IPS DF 6.9 (cell line): ENCODE measurements at places on chromosomes 7 and 10.

GRCh38 chr10:83612050-83612449, 527.3 kb upstream of the GHITM start:
- DNase-seq, result no peak

DNA sequence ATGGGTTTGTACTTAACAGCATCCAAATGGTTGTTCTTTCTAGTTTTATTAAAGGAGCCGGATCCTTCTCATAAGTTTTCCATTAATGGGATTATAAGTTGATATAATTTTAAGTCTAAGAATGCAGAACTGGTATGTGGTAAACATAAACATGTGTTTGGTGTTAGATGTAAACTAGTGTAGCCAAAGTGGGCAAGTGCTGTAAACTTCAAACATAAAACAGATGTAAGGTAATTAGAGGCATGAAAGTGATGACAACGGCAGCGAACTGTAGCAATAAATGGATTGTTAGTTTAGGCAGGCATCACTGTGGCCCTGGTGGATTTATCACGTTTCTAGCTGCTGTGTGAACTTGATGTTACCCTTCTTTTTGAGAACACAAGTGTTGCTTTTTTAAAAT, 37.9 kb downstream of the BAMBI start:
- no peak for DNase-seq

DNA sequence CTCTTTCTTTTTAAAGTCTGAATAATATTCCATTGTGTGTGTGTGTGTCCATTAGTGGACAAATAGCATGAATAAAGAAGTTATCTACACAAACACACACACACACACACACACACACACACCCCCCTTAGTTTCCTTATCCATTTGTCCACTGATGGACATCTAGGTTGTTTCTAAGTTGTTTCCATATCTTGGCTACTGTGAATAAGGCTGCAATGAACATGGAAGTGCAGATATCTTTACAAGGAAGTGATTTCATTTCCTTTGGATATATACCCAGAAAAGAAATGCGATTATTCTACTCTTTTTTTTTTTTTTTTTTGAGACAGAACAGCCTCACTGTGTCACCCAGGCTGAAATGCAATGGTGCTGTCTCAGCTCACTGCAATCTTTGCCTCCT, 113.5 kb downstream of the MBL2 start:
- no peak for DNase-seq

- no peak for DNase-seq
These were observed 198.5 kb upstream of the TMEM196 start for GRCh38 chr7:19971956-19972355.

- no peak for DNase-seq
These were observed 20.4 kb downstream of the PRKAG2 start for GRCh38 chr7:151856516-151856915.
